ENCODE measurements at places on chromosomes 3 and 15.

DNA sequence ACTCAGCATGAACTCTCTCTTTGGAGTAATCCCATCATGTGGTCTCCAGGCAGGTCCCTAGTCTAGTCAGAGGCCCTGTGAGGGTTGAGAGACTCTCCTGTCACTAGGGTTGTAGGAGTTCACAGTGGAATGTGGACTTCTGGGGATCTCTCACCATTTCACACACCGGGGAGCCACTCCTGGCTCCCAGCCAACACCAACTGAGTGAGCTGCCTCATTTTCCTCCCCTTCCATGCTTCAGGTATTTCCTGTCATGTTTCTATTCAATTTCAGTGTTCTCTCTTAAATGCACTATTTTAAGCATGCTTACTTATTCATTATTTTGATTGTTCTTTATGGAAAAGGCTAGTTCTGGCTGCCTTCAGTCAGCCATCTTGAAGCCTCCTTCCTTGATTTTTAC, 467.5 kb upstream of the ARL6 start:
- no peak for DNase-seq

DNA sequence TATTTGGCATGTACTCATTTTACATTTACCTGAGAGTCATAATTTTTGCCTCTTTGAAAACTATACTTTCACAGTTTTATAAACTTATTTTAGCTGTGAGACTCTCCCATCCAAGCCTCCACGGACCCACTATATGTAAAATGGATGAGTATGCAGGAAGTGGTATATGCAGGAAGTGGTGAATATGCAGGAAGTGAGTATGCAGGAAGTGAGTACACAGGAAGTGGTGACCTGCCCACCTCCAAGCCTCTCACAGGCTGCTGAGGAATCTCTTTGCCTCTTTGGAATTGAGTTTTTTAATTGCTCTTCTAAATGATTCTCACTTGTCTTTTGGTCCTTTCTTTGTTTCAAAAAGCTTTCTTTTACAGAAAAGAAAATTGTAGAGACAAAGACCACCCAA, 85.2 kb downstream of the KBTBD8 start:
- peak; percentile 35 for DNase-seq

DNA sequence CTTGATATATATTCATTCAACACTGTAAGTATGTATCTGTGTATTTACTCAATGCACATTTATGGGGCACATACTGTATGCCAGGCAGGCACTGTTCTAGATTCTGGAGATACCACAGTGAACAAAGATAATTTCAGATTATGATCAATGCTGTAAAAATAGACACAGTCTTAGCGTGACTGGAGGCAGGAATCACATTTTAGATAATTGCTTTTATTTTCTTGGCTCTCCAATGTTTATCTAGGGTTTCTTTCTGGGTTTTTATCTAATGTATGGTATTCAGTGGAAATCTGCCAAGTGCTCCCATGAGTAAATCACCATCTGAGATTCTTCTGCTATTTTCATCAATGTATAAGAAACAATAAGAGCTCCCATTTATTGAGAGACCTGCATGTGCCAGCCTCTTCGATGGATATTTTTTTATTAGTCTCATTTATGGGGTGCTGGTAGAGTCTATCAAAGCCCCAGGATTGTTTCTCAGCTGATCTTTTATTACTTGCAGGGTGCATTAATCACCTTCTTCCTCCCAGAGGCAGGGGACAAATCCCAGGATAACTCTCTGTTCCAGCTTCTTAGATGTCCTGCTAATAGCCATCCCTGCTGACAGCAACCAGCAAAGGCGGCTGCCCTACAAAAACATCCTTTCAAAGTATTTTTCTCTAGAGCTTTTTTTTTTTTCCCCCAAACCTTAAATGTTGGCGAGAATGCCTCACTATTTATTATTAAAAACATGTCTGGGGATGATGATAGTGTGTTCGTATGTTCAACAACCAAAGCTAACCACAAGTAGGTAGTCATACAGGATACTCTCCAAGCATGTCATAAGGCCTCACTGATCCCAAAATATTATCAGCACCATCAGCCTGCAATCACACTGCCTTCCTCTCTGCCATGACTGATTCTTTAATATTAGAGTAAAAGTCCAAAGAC, 331.0 kb upstream of the RASGRP1 start:
- no peak for DNase-seq

GRCh38 chr3:192940129-192940528, 22.5 kb upstream of the MB21D2 start:
- peak; percentile 69 for DNase-seq

GRCh38 chr3:63344661-63345060, 66.6 kb downstream of the SYNPR start:
- peak; percentile 53 for DNase-seq

DNA sequence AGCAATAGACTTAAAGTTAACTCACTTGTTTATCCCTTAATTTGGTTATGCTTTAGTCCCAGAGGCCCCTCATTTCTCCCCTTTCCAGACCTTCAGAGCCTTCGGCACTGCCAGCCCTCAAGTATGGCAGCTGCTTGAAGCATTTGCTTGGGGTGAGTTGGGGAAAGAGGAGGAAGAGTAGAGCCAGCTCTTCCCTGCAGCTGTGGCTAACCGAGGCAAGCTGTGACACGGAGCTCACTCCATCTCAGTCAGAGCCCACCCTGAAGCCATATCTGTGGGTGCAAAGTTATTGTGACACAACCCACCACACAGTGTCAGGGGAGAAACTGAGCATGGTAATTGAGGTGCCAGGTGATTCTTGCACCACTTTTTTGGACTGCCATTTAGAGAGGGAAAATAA, 66.1 kb downstream of the FILIP1L start:
- peak; percentile 28 for DNase-seq

- no peak for DNase-seq
These were observed 1.1 kb downstream of the DNAJB11 start for GRCh38 chr3:186571644-186572013.

DNA sequence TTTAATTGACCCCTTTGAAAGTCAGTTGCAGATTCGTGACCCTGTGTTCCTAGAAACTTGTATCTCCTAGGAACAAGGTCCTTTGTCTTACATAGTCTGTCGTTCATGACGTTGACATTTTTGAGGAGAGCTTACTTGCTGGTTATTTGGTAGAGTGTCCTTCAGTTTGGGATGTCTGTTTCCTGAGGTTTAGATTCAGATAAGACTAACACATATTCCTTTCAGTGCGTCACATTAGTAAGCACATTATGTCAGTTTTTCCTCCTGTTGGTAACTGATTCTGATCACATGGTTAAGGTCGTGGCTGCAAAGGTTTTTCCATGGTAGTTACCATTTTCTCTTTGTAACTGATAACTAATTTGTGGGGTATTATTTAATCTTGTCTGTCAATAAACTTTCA, 80.8 kb downstream of the PCCB start:
- no peak for DNase-seq

GRCh38 chr15:65212097-65212496, 824 bp upstream of the CILP start:
- peak; percentile 24 for DNase-seq

GRCh38 chr15:66707310-66708082, 5.5 kb downstream of the SMAD6 start:
- peak; percentile 22 for DNase-seq

DNA sequence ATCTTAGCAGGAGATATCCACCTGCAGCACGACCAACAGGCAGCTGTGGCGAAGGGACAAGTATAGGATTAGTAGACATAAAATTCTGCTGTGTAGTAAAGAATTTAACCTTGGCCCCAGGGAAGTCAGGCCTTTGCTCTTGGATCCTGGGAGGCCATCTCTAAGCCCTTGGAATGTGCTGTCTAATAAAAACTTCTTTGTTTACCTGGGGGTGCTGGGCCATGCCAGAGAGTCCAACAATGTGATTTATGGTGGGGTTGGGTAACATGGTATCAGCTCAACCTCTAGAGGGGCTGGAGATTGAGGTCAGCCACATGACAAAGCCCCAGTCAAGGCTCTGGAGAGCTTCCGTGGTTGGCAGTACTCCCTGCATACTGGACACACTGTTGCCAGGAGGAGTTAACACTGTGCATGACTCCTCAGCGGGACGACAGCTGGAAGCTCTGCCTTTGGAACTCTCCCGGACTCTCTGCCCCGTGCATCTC, 52.4 kb downstream of the HEG1 start:
- DNase-seq: no peak

DNA sequence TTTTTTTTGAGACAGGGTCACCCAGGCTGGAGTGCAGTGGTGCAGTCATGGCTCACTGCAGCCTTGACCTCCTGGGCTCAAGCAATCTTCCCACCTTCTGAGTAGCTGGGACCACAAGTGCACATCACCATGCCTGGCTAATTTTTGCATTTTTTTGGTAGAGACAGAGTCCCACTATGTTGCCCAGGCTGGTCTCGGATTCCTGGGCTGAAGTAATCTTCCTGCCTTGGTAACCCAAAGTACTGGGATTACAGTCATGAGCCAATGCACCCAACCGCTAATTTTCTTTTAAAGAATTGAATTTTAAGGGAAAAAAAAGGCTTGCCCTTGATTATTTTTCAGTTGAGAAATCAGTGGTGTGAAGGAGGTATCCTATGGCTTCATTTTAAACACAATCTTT, 334.0 kb downstream of the SOX2 start:
- DNase-seq: no peak

- DNase-seq: peak; percentile 94
These were observed at the start of gene ARL8B for GRCh38 chr3:5122030-5122740. Gene ARL8B (plus strand): TSS chr3:5122292. CDS start chr3:5122466, 174 bp downstream.

- peak; percentile 47 for DNase-seq
These were observed 598 bp upstream of the TGFBR2 start for GRCh38 chr3:30605706-30606300.

GRCh38 chr3:181354140-181354539, 357.6 kb upstream of the SOX2 start:
- DNase-seq: peak; percentile 24

GRCh38 chr15:62847900-62848489, 194.6 kb upstream of the TPM1 start:
- DNase-seq: peak; percentile 65

DNA sequence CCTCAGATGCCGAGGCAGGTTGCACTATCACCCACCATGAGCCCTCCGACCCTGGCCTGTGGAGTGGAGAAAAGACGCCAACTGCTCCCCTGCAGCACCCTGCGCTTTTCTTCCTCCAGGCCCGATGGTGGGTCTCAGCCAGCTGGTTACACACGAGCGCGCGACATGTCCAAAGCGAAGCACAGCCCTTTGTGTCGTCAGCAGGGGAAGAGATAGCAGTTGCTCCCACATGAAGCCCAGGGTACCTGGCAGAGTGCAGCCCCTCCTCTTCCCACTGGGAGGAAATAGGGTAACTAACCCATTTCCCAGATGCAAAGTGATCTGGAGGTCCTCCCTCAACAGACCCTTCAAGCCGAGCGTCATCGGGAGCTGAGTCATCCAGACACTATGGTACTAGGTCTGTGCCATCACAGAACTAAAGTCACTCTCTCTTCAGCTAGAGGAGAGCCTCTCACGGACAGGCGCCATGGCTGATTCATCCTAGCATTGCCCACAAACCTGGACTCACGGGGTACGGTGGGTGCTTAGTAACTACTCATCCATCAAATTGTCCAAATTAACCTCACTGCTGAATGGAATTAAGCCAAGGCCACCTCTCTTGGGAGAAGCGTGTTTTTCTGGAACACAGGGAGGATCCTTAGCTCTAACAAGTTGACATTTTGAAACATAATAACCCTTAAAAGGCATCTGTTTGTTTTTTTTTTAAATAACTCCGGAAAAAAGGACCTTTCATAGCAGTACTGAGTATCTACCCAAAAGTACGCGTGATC, 45.2 kb upstream of the BDH1 start:
- DNase-seq: peak; percentile 17

DNA sequence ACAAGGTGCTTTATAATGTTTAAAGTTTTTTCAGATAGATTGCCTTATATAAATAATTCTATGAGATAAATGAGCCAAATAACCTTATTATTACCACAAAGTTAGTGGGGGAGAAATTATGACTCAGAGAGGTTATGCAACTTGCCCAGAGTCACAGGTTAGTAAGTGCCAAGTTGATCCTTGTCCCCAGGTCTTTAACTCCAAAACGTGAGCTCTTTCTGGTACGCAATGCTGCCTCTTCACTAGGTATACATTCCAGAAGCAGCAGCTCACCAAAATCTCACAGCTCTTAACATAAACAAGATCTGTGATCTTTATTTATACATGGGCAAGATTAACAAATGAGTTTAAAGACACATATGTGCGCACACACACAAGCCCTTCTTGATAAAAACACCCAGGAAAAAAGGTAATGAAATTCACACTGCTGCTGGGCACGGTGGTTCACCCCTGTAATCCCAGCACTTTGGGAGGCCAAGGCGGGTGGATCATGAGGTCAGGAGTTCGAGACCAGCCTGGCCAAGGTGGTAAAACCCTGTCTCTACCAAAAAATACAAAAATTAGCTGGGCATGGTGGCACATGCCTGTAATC, 59.8 kb upstream of the NR2F2 start:
- DNase-seq: peak; percentile 88

GRCh38 chr3:100072326-100073048, 41.8 kb downstream of the FILIP1L start:
- no peak for DNase-seq

DNA sequence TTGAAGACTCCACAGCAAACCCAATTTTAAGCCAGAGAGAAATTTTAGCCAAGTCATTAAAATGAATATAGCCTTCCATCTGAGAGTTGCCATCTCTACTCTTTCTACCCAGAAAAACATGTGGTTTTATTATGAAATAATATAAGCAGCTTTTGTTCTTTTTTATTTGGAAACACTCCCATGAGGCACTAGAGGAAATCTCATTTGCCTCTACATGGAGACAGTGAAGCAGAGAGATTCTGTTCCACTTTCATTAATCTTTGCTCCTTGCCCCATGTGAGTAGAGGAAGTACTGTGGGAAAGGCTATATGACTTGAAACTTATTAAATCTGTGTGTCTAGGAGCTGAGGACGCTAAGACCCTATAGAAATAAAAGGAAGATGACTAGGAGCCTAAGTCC, 111.1 kb downstream of the P3H2 start:
- DNase-seq: no peak

GRCh38 chr15:40978562-40978961, 25.3 kb downstream of the CHAC1 start:
- no peak for DNase-seq

GRCh38 chr3:45666757-45667431, 22.3 kb upstream of the SACM1L start:
- DNase-seq: peak; percentile 50

Measured in epithelial cell of esophagus (primary cell).